Adipocyte (in vitro differentiated cells): ENCODE measurements at places on chromosomes 3 and 15.

DNA sequence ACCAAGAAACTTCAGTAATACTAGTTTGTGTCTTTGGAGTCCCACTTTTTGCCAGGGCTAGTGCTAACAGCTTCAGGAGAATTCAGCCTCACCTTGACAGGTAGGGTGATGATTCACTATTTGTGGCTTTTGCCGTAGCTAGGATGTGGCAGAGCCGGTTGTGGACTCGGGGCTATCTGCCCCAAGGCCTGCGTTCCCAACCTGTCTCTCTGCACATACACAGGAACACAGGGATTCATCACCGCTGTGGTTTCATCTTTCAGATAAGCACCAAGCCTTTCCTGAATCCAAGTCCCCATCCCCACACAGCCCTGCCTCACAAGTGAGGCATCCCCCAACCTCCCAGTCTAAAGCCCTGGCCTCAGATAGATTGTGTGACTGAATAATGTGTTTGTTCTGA lies 45.2 kb upstream of the POLG start:
- DNase-seq: no peak

DNA sequence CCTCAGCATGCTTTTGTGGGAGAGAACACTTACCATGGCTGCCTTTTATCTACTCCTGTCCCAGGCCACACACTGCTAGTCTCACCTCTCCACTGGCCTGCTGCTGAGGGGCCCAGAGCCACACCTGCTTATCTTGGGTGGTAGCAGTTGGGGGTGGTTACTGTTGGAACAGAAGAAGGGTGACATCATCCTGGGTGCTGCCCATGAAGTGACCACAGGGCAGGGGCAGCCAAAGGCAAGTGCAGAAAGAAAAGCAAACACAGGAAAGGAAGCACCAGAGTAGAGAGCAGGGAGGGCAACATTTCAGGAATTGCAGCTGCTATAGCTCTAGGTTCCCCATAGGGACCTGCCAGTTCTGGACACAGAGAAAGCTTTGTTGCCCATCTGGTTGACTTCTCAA lies 345.2 kb downstream of the VPS13C start:
- no peak for DNase-seq

GRCh38 chr3:115330430-115330829 lies 183.3 kb upstream of the ZBTB20 start:
- DNase-seq: peak; percentile 39

- no peak for DNase-seq
Measured at GRCh38 chr15:93722165-93722564, 509.2 kb upstream of the MCTP2 start.

DNA sequence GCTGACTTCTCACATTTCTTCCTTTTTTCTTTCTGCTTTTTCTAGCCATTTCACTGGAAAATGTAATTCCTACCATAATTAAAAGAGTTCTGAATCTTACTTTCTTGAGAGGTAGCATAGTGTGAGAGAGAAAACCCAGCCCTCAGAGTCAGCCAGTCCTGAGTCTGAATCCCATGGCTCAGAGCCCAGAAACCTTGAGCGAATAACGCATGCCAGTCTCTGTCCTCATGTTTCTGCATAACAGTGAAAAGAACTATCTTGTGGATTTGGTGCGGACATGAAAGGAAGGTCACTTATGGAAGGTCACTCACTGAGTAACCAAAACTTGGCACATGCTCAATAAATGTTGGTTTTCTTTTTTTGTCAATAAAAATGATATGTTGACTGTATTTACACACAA lies 29.3 kb upstream of the SLCO3A1 start:
- no peak for DNase-seq

GRCh38 chr3:53151870-53152660 lies 8.9 kb upstream of the PRKCD start:
- no peak for DNase-seq

DNA sequence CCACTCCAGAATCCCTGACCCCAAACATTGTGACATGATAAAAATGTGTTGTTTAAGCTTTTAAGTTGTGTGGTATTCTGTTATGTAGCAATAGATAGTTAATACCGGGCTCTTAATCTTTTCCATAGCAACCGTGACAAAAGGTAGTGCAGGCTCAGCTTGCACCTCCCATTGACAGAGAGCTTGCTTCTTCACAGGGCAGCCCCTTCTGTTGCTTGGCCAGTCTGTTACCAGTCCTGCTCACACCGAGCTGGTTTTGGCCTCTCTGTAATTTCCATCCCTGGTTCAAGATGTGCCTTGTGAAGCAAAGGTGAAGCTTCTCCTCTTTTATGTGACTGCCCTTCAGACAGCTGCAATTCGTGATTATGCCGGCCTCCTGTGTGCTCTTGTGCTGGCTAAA lies 86.9 kb downstream of the CRYGS start:
- DNase-seq: no peak

DNA sequence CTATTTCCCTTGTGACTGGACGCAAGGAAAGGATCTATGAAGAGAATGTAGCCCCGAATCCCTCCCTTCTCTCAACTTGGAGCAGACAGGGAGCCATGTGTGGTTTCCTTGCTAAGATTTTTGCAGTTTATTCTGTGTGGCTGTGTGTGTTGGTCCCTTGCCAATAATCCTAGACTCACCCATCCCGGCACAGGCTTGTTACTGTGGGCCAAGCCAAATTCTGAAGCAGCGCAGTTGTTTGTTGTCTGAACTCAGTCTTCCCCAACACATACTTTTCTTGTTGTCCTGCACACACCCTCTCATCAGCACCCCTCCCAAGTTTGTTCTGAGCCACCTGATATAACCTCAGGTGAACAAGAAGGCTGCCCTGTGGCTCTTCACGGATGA lies 193.3 kb upstream of the CTDSPL start:
- no peak for DNase-seq

DNA sequence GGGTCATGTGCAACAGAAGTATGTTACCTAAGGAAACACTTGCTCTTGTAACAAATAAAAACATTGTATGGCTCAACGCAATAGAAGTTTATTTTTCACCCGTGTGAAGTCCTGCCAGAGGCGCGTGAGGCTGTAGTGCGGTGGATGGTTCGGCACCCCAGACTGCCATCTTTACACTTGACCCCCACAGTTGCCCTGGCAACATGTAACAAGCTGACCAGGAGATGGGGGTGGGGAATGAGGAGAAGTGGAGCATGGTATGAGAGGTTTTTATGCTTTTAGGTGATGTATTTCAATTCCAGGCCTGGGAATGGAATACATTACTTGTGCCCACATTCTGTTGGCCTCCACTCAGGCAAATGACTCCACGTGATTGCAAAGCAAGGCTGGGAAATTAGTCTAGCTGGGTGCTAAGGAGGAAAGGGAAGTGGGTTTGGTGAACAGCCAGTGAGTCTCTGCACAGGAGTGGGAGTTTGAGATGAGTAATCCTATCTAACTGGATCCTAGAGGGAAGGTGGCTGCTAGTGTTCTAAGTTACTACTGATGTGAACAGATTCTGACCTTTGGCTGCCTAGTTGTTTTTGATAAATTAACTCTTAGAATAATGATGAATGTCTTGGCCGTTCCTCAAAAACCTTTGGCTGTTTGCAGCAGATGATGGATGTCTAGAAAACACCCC lies 33.8 kb upstream of the GREM1 start:
- DNase-seq: peak; percentile 55

- no peak for DNase-seq
Measured at GRCh38 chr15:96066852-96067495, 263.5 kb upstream of the NR2F2 start.

DNA sequence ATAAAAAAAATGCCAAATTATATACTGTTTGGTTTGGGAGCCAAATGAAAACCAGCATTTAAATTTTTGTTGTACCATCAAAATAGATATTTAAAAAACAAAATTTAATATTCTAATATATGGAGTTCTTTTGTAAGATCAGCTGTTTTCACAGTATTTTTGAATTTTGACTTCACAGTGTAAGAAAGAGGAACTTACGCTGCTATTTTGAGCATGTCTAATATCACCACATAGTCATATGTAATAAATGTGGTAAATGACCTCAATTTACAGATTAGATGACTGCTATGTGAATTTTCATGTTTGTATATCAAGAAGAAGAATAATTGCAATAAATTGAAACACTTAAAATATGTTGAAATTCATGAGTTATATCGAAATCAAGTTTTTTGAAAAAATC lies 189.6 kb downstream of the ARRDC4 start:
- no peak for DNase-seq

- DNase-seq: peak; percentile 75
Measured at GRCh38 chr15:63052961-63053698, 10.6 kb downstream of the TPM1 start.

DNA sequence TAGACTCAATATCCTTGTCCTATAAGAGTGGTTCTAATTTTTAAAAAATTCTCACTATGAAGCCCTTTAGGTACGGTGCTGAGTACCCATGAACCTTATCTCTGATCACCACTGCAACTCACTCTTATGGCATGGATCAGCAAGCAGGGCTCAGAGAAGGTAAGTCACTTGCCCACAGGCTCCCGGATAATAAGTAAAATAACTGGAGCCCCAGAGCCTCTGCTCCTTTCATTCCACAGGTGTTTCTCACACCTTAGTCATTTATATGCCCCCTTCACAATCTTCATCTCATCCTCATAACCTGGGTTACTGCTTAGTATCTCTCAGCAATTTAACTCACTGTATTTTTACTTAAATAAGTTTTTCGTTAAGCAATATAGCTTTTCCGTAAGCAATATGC lies 28.4 kb upstream of the AKAP13 start:
- DNase-seq: no peak

DNA sequence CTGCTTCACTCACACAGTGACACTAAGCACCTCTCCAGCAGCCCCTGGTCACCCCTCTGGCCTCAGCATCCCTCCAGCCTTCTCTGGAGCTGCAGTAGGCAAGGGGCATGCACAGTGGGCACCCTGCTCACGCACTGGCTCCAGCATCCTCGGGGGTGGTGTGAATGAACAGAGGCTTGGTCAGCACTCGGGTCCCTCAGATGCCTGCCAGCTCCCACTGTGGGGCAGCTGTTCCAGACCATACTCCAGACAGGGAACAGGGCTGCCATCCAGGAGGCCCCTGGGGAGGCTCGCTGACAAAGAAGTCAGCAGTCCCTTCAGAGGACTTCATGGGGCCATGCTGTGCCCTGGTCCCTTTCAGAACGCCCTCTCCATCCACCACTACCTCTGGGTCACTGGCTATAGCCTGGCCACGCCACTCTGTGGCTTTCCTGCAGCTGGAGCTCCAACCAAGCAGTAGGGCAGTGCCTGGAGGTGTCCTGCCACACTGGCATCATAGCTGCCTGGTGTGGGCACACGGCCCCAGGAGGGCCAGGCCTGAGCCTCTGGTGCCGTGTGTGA lies 26.3 kb downstream of the ALS2CL start:
- DNase-seq: no peak

DNA sequence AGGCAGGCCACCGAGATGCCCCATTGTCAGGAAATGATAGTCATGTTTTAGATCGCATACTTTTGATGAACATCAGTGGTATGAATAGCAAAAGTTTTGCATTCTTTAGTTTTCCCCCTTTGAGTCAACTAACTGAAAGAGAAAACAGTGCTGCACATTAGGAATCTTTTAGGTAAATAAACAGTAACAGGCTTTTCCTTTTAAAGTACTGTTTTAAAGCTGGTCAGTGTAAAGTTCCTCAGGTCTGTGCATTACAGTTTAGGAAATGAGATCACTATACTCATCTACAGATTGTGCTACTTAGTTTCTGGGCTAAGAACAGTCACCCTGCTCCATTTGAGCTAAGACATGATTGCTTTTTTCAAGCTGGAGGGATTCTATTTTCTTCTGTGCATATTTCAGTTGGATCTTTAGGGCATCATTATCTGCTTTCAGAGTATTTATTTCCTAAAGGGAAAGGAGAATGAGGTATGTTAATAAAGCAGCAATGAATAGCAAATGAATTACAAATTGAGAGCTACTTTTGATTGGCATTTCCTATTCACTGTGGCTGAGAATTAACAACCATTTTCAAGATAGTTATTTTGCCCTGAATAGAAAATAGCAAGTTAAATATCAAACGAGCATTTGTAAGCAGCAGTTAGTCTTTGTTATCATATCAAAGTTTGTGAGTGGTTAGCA lies 36.5 kb downstream of the FAM98B start:
- peak; percentile 61 for DNase-seq

GRCh38 chr3:134885877-134886621 lies 91.0 kb downstream of the EPHB1 start:
- no peak for DNase-seq

- no peak for DNase-seq
Measured at GRCh38 chr3:176961916-176962315, 235.4 kb downstream of the TBL1XR1 start.

DNA sequence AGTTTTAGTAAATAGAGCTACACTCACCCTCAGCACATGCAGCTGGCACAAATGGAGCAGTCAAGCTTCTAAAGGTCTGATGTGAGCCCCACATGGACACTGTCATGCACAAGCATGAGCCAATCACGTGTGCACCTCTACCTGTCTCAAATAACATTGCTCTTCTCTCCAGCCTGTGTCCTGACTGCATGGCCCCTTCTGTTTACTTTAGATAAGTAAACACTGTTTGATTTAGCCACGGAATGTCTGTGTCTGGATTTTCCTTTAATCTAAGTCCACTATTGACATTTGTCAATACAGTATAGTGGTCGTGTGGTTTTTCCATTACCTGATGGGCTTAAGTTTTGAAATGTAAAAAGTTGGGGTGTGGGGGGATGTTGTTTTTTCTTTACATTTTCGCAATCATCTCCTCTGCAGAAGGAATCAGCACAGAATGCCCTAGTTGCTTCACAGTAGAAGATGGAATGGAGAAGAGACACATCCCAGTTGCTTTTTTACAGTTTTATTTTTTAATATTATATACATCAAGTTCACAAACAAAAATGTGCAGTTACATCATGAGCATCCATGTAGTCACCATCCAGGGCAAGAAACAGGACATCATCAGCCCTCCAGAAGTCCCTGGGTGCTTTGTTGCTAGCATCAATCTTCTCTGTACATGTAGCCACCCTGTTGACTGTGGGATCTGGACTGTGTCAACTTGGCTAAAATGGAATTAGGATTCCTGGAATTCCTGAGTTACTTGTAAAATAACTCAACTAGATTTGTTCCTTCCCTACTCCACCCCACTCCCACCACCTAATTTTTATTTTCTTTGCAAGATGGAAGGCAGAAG lies 146.1 kb downstream of the UACA start:
- peak; percentile 27 for DNase-seq

- no peak for DNase-seq
Measured at GRCh38 chr3:170560717-170561382, 25.0 kb downstream of the SLC7A14 start.

DNA sequence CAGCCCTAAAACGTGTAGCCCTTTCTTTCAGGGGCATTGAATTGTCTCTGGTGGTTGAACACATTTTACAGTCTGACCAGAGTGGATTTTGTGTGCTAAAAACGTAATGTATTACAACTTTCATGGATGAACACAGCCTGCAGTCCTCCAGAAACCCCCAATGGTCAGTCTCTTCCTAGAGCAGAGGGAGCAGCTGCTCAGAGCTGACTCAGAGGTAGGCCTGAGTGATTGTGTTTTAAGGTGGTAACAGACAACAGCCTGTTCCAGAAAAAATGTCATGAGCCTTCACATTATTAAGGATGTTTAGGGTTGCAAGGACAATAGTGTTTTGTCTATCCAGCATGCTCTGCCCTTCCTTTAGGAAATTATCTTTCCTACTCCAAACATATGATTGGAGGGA lies 34.5 kb upstream of the CTNNB1 start:
- DNase-seq: no peak
